Esophagus squamous epithelium (tissue), 5 donors: ENCODE measurements at places on chromosomes 2 and 18. TPM values are rescaled to one million over a fixed set of nuclear protein-coding genes. Genes with fewer than 3 reads are reported as not detected.

The COL4A3 gene
- total RNA-seq: 0.50 TPM

The ADGRF3 gene
- total RNA-seq: 0.41 TPM

The ZNF142 gene
- total RNA-seq: 10.8 TPM

The REG1A gene
- total RNA-seq: not detected

DNA sequence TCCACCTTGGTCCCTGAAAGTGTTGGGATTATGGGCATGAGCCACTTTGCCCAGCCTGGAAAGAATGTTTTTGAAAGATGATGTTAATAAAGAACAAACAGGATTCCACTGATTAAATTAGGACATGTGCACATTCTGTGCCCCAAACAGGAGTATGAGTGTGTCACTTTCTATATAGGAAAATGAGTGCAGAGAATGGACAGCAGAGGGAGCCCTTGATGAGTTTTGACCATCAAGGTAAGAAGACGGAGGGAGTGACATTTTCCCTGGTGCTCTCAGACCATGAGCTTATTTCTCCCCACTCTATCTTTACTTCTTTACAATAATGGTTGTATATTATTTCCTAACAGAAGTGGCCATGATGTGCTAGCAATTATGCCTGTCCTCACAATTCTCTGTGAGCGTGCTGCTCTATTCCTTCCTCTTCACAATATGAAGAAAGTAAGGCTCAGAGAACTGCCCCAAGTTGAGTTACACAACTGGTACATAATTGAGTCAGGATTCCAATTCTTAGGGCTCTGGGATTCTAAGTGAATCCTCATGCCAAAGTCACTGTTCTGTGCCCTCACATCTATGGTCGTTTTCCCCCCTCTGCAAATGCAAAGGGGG, 20.6 kb downstream of the RPL37A start:
- H3K27me3 ChIP-seq: no peaks in the 10 kb centered on the region
- H3K27ac ChIP-seq: no peak overlapping the region
- no peak overlapping the region for H3K4me3 ChIP-seq
- no peak for DNase-seq

- H3K4me1 ChIP-seq: peaks cover 13% of the 10 kb centered on the region
- H3K27me3 ChIP-seq: no peaks in the 10 kb centered on the region
- H3K36me3 ChIP-seq: no peaks in the 10 kb centered on the region
- no peak for DNase-seq
These were observed 235.6 kb downstream of the BCL11A start for GRCh38 chr2:60317844-60318243.

DNA sequence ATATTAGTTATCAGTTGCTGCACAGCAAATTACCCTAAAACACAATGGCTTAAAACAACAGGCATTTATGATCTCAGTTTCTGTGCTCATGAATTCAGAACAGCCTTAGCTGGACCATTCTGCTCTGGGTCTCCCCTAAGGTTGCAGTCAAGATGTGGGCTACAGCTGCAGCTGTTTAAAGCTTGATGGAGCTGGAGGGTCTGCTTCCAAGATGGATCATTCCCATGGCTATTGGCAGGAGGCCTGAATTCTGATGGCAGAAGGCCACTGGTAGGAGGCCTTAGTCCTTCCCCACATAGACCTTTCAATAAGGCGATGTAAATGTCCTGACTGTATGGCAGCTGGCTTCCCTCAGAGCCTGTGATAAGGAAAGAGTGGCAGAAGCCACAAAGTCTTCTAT, 118.6 kb upstream of the SERPINE2 start:
- no peak for DNase-seq
- H3K27ac ChIP-seq: no peak overlapping the region
- H3K36me3 ChIP-seq: no peaks in the 10 kb centered on the region
- H3K4me3 ChIP-seq: no peak overlapping the region
- no peaks in the 10 kb centered on the region for H3K4me1 ChIP-seq

GRCh38 chr2:239928391-239929350, 96.5 kb downstream of the NDUFA10 start:
- no peak overlapping the region for H3K27ac ChIP-seq
